ENCODE measurements at places on chromosomes 6 and 20. TPM values are rescaled to one million over a fixed set of nuclear protein-coding genes. Genes with fewer than 3 reads are reported as not detected.
A peak's percentile ranks its signal among the peaks of the same experiment; 100 is the strongest.

Gene IGF2R
- total RNA-seq: 78.4 TPM

Gene IYD
- not detected for total RNA-seq

Gene DDX43
- total RNA-seq: not detected

Gene PRKN
- 0.43 TPM for total RNA-seq

Gene CCN6
- total RNA-seq: not detected

Gene GABRR1
- 0.02 TPM for total RNA-seq

Gene AIF1
- not detected for total RNA-seq

Gene MAP3K7
- total RNA-seq: 30.0 TPM

Gene COL20A1
- not detected for total RNA-seq

Gene PSORS1C1
- 3.4 TPM for total RNA-seq

DNA sequence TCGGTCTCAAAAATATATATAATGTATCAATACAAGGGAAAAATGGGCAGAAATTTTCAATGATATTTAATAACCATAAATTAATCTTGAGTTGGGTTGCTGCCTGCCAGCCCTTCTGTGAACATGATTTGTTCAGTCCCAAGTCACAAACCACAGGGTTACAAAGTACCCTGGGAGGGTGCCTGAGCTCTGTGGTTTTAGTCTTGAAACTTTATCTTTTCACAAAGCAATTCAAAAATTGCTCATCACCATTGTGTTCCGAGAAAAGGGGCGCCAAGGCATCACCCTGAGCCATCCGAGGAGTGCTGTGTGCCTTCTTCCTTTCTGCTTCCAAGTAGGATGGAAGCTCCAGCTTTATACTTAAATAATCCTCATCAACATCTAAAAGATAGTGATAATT is 141.6 kb upstream of the AKAP12 start:
- DNase-seq: no peak

DNA sequence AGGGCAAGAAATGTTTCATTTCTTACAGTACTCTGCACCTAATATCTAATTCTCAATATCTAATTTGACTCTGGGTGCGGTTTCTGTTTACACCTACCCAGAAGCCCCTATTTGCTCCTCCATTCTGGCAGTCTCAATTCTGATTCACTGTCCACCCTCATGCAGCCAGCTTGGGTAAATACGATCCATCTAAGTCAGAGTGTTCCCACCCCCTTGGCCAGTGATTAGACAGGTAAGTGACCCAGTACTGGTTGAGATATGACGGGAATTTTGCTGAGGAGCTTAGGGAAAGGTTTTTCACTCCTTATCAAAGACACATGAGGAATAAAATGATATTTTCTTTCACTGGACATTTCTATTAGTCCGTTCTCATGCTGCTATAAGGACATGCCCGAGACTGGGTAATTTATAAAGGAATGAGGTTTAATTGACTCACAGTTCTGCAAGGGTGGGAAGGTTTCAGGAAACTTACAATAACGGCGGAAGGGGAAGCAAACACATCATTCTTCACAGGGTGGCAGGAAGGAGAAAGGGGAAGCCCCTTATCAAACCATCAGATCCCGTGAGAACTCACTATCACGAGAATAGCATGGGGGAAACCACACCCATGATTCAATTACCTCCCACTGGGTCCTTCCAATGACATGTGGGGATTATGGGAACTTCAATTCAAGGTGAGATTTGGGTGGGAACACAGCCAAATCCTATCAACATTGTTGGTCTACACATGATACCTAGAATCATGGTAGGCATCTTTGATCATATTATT is 29.4 kb downstream of the GLO1 start:
- peak; percentile 16 for DNase-seq

- no peak for DNase-seq
These were observed 12.0 kb downstream of the RTN4IP1 start for GRCh38 chr6:106617302-106617701.

DNA sequence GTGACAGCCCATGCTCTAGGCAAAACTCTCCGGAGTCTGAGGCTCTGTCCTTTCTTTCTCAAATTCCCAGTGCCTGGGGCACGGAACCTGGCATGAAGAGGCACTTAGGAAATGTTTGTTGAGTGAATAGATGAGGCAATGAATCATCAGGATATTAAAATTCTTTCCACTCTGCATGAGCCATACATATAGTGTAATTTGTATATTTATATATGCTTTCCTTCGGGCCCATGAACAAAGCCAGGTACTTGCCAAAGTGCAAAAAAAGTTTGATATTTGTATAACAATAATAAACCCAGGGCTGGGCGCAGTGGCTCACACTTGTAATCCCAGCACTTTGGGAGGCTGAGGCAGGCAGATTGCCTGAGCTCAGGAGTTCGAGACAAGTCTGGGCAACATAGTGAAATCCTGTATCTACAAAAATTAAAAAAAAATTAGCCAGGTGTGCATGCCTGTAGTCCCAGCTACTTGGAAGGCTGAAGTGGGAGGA is 212.3 kb upstream of the ZNF217 start:
- DNase-seq: peak; percentile 77

GRCh38 chr6:68114463-68115047 is 520.5 kb upstream of the ADGRB3 start:
- no peak for DNase-seq

DNA sequence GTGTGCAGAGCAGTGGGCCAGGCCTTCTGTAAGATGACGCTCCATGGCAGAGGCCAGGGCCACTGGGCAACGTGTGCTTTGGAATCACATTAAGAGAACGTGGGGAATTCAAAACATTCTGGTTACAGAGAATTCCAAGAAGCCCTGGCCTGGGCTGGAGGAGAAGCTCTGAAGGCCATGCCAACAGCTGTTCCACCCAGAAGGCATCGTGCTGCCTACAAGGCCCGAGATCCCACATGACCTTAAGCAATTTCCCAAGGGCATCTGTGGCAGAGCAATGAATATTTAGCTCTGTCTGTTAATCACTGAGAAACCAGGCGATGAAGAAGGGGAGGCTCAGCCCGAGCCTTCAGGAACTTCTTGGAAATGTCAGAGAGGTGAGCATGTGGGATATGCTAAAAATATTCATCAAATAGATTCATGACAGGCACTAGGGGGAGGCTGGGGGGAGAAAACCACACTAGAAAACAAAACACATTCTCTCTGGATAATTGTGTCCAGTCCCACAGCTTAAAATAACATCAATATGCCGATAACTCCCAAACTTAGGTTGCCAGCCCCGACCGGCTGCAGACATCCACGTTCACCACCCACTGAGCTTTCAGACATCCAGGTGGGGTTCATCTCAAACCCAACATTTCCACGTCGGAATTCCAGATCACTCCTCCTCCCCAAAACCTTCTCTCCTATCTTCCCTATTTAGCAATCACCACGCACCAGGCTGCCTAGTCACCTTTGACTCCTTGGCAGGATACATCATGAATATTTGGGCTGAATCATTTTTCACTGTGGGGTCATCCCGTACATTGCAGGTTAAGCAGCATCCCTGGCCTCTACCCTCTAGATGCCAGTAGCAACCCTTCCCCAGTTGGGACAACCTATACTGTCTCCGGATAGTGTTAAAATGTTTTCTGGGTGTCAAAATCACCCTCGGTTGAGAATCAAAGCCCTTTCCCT is 6.6 kb downstream of the SULF2 start:
- DNase-seq: no peak

- no peak for DNase-seq
These were observed 564.9 kb upstream of the CITED2 start for GRCh38 chr6:139939189-139939979.

DNA sequence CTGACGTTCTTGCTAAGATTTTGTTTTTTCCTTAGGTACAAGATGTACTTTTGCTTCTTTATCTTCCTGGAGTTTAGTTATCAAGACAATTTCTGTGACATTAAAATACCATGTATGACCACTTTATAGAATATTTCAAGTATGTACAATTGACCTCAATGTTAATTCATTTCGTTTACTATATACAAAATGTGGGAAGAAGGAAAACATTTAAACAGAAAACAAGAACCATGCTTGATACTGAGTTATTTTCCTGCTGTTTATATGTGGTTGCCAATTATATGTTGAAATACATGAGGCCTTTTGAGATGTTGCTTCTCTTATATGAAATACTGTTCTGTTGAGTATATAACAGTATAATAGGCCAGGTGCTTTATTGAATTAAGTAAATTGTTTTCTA is 184.3 kb downstream of the JARID2 start:
- no peak for DNase-seq

GRCh38 chr20:38095017-38095686 is 61.6 kb downstream of the RPRD1B start:
- no peak for DNase-seq

DNA sequence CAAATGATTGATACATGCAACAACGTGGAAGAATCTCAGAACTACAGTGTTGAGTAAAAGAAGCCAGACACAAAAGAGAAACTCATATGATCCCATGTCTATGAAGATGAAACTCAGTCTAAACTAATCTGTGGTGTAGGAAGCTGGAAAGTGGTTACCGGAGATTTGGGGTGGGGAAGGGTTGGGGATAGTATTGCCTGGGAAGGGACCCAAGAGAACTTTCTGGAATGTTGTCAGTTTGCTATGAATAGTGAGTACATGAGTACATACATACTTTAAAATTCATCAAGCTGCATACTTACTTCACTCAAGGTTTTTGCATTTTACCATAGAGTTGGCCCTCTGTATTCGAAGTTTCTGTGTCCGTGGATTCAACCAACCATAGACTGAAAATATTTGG is 106.0 kb downstream of the SAMD5 start:
- no peak for DNase-seq

DNA sequence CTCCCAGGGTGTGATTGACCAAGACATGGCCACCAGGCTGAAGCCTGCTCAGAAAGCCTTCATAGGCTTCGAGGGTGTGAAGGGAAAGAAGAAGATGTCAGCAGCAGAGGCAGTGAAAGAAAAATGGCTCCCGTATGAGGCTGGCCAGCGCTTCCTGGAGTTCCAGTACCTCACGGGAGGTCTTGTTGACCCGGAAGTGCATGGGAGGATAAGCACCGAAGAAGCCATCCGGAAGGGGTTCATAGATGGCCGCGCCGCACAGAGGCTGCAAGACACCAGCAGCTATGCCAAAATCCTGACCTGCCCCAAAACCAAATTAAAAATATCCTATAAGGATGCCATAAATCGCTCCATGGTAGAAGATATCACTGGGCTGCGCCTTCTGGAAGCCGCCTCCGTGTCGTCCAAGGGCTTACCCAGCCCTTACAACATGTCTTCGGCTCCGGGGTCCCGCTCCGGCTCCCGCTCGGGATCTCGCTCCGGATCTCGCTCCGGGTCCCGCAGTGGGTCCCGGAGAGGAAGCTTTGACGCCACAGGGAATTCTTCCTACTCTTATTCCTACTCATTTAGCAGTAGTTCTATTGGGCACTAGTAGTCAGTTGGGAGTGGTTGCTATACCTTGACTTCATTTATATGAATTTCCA is 4.6 kb upstream of the SNRNP48 start:
- DNase-seq: no peak

DNA sequence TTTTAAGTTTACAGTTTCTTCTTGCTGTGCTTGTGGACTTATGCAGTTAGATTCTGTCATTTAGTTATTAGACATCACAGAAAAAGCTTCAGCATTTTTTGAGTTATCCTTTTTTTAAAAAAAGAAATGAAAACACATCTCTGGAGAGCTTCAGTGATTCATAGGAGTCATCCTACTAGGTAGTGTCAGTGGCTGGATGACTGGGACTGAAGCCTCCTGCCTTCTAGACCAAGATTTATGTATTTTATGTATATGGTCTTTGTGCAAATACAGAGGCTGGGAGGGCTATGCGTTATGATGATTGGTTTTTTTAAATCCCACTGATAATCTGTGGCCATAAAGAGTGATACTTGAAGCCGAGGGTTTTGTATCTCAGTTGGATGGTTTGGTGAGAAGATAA is 125.9 kb upstream of the JAG1 start:
- DNase-seq: no peak

GRCh38 chr6:74439123-74439811 is 743.3 kb downstream of the CD109 start:
- no peak for DNase-seq

DNA sequence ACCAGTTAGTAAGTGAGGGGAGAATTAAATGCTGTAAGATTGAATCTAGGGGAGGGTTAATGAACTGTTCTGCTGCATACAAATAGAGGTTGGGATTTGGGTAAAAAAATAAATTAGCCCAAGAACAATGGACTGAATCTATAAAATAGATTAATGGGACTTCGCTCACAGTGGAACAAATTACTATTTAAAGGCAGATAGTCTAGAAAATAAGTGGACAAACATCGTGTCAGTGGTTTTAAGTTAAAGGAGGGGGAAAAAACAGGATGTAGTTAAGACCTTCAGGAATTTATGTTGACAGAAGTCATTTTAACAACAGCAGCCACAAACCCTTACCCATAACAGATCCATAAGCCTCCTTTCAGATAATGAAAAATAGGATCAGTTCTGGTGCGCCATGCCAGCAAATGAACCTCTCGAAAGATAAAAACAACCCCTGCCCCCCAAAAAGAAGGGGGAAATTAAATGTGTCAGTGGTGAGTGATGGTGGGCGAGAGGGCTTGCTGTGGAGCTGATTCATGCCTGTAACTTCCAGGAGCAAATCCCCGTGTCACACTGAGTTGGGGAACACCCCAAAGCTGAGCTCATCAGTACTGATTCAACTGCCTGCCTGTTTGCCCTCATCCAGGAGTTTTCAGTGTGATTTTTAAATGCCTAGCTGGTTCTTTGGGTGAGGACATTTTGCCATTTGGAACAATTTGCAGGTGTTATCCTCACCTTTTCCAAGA is 86.8 kb downstream of the PPP1R14C start:
- peak; percentile 75 for DNase-seq

- no peak for DNase-seq
These were observed 56.3 kb upstream of the ENTPD6 start for GRCh38 chr20:25139029-25139705.

- DNase-seq: no peak
These were observed 4.9 kb upstream of the ADA start for GRCh38 chr20:44656448-44656847.

All from A172 (cell line).